Heart left ventricle (tissue), 16 donors: ENCODE measurements at places on chromosomes 2 and 18. TPM values are rescaled to one million over a fixed set of nuclear protein-coding genes. Genes with fewer than 3 reads are reported as not detected.

FNDC4 gene
- total RNA-seq: 2.4 TPM

IL1RL1 gene
- 0.66 TPM for total RNA-seq

DNA sequence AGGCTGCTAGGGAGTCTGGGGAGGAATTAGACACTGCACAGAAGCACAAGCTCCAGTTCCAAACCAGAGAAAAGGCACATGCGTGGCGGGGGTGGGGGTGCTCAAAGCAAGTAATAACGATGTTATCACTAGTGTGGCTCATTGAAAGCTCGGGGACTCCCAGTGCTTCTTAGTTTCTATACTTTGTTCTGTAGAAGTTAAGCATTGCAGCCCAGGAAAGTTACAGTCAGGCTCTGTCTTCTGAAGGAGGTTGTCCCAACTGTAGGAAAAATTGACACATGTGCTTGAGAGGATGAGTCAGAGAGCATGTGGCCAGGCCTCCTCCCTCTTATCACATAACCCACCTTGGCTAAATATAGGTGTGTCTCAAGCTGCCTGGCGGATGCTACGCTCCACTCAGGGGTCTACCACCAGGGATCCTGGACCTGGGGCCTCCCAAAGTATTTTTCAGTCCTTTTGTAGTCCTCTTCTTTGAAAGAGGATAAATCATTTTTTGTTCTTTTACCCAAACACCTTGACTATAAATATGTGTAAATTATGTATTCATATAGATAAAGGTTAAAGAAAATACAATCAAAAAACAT is 3.8 kb downstream of the GALNT5 start:
- no peaks in the 10 kb centered on the region for H3K27me3 ChIP-seq
- DNase-seq: no peak
- H3K4me3 ChIP-seq: no peak overlapping the region
- H3K36me3 ChIP-seq: no peaks in the 10 kb centered on the region
- H3K27ac ChIP-seq: no peak overlapping the region

DNA sequence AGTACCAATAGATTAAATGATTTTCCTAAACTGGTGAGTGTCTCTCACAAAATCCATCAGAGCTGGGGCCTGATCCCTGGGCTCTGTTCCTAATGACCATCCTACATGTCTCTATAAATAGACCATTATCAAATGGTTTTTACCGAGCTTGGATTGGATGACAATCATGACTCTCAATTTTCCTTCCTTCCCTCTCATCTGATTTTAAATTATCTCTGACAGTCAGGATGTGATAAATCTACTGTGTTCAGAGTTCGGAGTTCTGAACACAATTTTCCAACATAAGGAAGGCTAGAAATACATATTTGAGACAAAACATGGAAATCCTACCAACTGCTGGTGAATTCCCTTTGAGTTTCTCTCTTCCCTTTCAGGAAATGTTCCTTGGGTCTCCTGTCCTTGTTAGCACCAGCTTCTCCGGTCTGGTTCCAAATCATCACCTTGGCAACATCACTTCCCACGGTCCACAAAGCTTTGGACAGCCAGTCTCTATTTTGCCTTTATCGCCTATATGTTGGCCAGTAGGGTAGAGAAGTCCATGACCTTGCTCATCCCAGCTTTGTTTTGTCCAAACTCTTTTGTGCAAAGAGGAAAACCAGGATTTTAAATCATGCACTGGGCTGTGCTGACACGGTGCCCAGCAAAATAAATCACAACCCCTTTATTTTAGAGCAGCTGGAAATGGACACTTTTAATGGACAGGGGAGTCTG is 139.6 kb upstream of the ITGA6 start:
- H3K36me3 ChIP-seq: no peaks in the 10 kb centered on the region
- peaks cover 50% of the 10 kb centered on the region for H3K4me1 ChIP-seq
- no peaks in the 10 kb centered on the region for H3K27me3 ChIP-seq
- no peak overlapping the region for H3K27ac ChIP-seq
- no peak overlapping the region for H3K4me3 ChIP-seq

CRYGC gene
- total RNA-seq: not detected

GRCh38 chr2:118051826-118052358 is 36.4 kb upstream of the INSIG2 start:
- no peaks in the 10 kb centered on the region for H3K4me1 ChIP-seq
- no peak for DNase-seq
- H3K36me3 ChIP-seq: no peaks in the 10 kb centered on the region
- H3K27ac ChIP-seq: no peak overlapping the region
- peaks cover 37% of the 10 kb centered on the region for H3K27me3 ChIP-seq

- no peak for DNase-seq
- H3K27ac ChIP-seq: no peak overlapping the region
- no peaks in the 10 kb centered on the region for H3K36me3 ChIP-seq
These were observed 389.2 kb downstream of the CBLN2 start for GRCh38 chr18:72154926-72155325.

HRH4 gene
- total RNA-seq: not detected

SCN1A gene
- not detected for total RNA-seq

DNA sequence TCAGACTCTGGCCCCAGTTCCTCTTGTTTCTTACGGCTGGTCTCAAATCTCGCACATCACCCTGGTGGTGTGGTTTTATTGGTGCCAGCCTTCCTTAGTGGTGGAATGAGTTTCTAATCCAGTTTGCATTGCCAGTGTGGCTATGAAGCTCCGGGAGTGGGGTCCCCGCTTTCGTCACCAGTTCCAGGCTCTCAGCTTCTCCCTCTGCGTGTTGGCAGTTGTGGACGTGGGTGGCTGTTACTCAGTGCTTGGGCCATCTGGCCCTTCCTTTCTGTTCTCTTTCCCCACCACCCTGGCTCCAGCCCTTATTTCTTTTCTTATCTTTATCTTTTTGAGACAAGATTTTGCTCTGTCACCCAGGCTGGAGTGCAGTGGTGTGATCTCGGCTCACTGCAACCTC is 30.1 kb downstream of the EFR3B start:
- no peak overlapping the region for H3K4me3 ChIP-seq
- peaks cover 1% of the 10 kb centered on the region for H3K4me1 ChIP-seq
- no peak overlapping the region for H3K27ac ChIP-seq
- H3K27me3 ChIP-seq: no peaks in the 10 kb centered on the region
- no peak for DNase-seq

- H3K27me3 ChIP-seq: peaks cover 5% of the 10 kb centered on the region
- H3K4me1 ChIP-seq: no peaks in the 10 kb centered on the region
- H3K4me3 ChIP-seq: no peak overlapping the region
- no peak overlapping the region for H3K27ac ChIP-seq
- DNase-seq: no peak
These were observed 65.5 kb downstream of the ACAA2 start for GRCh38 chr18:49747876-49748275.

GRCh38 chr18:25675123-25675850 is 323.3 kb upstream of the ZNF521 start:
- H3K27ac ChIP-seq: no peak overlapping the region
- no peaks in the 10 kb centered on the region for H3K4me1 ChIP-seq
- no peak overlapping the region for H3K4me3 ChIP-seq
- DNase-seq: no peak
- no peaks in the 10 kb centered on the region for H3K36me3 ChIP-seq
- H3K27me3 ChIP-seq: no peaks in the 10 kb centered on the region

ANTXR1 gene
- total RNA-seq: 23.0 TPM

- H3K27me3 ChIP-seq: no peaks in the 10 kb centered on the region
- no peak for DNase-seq
- no peak overlapping the region for H3K4me3 ChIP-seq
- H3K36me3 ChIP-seq: no peaks in the 10 kb centered on the region
These were observed 62.6 kb upstream of the FN1 start for GRCh38 chr2:215498431-215498830.

PDE1A gene
- total RNA-seq: 5.5 TPM
